Activated CD8-positive, alpha-beta memory T cell treated with anti-CD3 and anti-CD28 coated beads, Interleukin-2, amount 10 ng/mL, durations not matched to agents 7 days and 5 days (primary cell): ENCODE measurements at places on chromosomes 3 and 15.

GRCh38 chr3:196518966-196519717, 4.0 kb upstream of the SMCO1 start:
- no peak overlapping the region for H3K27ac ChIP-seq
- peaks cover 11% of the 10 kb centered on the region for H3K36me3 ChIP-seq
- peak; percentile 71 for DNase-seq
- H3K4me3 ChIP-seq, result no peak overlapping the region

- H3K4me1 ChIP-seq, result no peaks in the 10 kb centered on the region
- H3K4me3 ChIP-seq, result no peak overlapping the region
- H3K27me3 ChIP-seq, result no peaks in the 10 kb centered on the region
- no peaks in the 10 kb centered on the region for H3K36me3 ChIP-seq
- H3K27ac ChIP-seq, result no peak overlapping the region
Measured at GRCh38 chr3:24810881-24811280, 316.2 kb upstream of the THRB start.

- peaks cover 27% of the 10 kb centered on the region for H3K4me1 ChIP-seq
- H3K27me3 ChIP-seq, result no peaks in the 10 kb centered on the region
- no peak for DNase-seq
- H3K27ac ChIP-seq, result no peak overlapping the region
- peaks cover 10% of the 10 kb centered on the region for H3K36me3 ChIP-seq
Measured at GRCh38 chr3:186532598-186533072, 11.5 kb downstream of the CRYGS start.

- H3K27ac ChIP-seq, result no peak overlapping the region
- no peaks in the 10 kb centered on the region for H3K4me1 ChIP-seq
Measured at GRCh38 chr3:1942781-1943180, 155.9 kb upstream of the CNTN4 start.
